ENCODE measurements at places on chromosomes 3 and 15. TPM values are rescaled to one million over a fixed set of nuclear protein-coding genes. Genes with fewer than 3 reads are reported as not detected.

FETUB gene
- total RNA-seq: not detected

EPHB3 gene
- 28.0 TPM for total RNA-seq

B3GALNT1 gene
- total RNA-seq: 37.5 TPM

SLC51B gene
- not detected for total RNA-seq

ATP13A5 gene
- total RNA-seq: not detected

SLC22A14 gene
- 0.16 TPM for total RNA-seq

FHIT gene
- total RNA-seq: 7.4 TPM

GRCh38 chr3:16382845-16383244 lies 117.8 kb downstream of the OXNAD1 start:
- DNase-seq: no peak

DNA sequence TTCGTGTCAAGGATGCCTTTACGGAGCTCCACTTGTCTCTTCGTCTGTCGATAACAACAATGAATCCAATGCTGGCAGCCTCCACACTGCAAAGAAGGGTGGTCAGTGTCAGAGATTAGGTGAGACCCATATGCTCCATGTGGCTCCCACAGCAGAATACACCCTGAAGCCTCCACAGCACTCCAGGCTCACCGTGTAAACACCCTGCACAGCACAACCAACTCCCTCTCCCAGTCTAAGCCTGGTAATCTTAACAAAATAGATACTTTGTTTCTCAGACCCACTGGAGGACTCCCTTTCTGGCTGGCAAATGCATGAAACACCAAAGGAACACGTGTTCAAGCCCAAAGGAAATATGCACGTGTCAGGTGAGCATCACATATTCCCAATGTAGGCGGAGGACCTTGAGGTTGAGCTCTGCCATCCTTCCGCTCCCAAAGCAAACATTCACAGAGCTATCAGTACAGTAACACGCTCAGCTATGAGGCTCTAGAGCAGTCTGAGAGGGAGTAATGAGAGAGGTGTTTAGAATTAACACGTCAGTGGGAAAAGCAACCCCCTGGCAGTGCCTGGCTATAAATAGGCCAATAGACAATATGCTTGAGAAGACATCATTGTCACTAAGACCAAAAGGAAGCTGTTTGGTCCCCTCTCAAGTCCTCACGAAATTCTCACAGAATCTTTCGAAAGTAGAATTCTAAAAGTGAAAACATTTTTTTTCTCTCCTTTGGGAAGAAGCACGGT lies 86.7 kb downstream of the MCF2L2 start:
- DNase-seq: no peak

DNA sequence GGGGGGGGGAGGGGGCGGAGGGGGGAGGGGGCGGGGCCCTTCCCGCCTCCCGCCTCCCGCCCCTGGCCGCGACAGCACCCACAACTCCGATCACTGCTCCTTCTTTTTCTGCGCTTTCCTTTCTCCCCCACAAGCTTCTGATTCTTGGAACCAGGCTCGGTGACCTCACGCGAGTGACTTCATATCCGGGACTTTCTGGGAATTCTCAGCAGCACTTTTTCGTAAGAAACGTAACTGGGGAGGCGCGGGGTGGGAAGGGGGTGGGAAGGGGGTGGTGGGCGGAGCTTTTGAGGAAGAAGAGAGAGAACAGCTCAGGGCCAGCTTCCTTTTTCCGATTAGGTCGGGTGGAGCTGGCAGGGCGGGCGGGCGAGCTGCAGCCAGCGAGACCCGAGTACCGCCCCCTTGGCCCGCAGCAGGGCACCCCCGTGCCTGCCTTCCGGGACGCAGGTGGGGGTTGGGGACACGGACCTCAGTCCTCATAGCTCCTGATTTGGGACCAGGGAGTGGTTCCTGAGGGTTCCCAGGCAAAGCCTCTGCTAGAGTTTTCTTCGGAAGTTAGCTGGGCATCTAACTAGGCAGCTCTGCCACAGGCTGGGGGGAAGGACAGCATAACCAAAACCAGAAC lies 14.6 kb downstream of the XIRP1 start:
- DNase-seq: peak; percentile 89

- DNase-seq: no peak
These were observed 7.7 kb upstream of the SYN2 start for GRCh38 chr3:11996480-11996879.

DNA sequence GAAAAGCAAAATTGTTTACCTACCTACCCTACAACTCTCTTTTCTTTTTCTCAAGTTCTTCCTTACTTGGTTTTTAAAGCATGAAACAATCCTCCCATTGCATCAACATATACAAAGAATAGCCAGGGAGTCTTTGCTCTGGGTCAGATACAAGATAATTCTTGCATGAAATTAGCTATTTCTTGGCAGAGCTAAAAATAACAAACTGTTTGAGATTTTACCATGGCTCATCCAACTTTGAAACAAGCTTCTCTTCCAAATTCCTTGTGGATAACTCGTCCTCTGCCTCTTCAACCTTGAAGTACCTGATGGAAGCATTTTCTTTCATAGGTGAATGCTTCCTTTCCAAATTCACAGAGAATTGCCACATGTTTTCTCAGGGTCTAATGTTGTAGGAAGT lies 9.2 kb upstream of the CBLB start:
- no peak for DNase-seq

GRCh38 chr3:37016903-37017302 lies 23.6 kb downstream of the MLH1 start:
- no peak for DNase-seq

GRCh38 chr3:22106213-22106896 lies 355.3 kb upstream of the ZNF385D start:
- no peak for DNase-seq
